ENCODE measurements at places on chromosomes 5 and 9. TPM values are rescaled to one million over a fixed set of nuclear protein-coding genes. Genes with fewer than 3 reads are reported as not detected.

GRCh38 chr5:32115985-32116384 lies 58.1 kb downstream of the GOLPH3 start:
- peaks cover 35% of the 10 kb centered on the region for H3K36me3 ChIP-seq
- H3K27ac ChIP-seq: peak overlapping the region; percentile 52
- DNase-seq: no peak

DNA sequence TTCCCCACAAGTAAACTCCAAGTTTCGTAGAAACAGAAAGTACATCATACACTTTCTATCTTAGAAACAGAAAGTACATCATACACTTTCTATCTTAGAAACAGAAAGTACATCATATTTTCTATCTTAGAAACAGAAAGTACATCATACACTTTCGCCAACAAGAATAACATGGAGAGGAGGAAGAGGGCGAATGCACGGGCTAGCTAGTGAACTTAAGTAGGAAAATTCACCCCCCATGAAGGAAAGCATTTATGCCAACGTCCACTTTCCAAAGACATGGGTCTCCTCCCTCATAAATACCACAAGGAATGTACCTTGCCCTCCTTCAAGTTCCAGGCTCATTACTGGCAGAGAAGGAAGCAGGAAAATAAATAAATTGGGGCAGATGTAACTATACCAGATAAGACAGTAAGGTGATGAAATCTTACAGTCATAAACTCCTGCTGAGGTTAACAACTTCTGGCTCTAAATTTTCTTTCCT lies 64.7 kb downstream of the FRMD3 start:
- H3K36me3 ChIP-seq: no peaks in the 10 kb centered on the region
- no peaks in the 10 kb centered on the region for H3K27me3 ChIP-seq
- no peak overlapping the region for H3K4me3 ChIP-seq
- H3K27ac ChIP-seq: no peak overlapping the region
- peak; percentile 14 for DNase-seq

Gene BASP1
- total RNA-seq: 84.5 TPM

DNA sequence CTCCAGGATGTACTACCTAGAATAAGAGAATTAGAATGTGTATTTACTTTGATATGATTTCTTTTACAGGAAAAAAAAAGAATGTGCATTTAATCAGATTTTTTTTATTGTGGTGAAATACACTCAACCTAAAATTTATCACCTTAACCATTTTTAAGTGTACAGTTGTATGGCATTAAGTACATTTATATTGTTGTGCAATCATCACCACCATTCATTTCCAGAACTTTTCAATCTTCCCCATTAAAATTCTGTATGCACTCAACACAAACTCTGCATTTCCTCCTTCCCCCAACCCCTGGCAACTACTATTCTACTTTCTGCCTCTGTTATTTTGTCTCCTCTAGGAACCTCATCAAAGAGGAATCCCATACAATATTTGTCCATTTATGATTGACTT lies 66.0 kb upstream of the APC start:
- no peaks in the 10 kb centered on the region for H3K36me3 ChIP-seq
- no peak overlapping the region for H3K27ac ChIP-seq

DNA sequence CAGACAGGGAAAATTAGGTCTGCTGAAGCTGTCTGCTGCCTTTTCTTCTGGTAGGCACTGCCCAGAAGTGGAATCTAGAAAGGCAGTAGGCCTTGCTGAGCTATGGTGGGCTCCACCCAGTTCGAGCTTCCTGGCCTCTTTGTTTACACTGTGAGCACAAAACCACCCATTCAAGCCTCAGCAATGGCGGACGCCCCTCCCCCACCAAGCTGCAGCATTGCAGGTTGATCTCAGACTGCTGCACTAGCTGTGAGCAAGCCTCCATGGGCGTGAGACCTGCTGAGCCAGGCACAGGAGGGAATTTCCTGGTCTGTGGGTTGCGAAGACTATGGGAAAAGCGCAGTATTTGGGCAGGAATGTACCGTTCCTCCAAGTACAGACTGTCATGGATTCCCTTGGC lies 18.5 kb downstream of the AGTPBP1 start:
- H3K4me1 ChIP-seq: no peaks in the 10 kb centered on the region
- H3K27ac ChIP-seq: no peak overlapping the region
- DNase-seq: no peak
- H3K36me3 ChIP-seq: no peaks in the 10 kb centered on the region
- no peak overlapping the region for H3K4me3 ChIP-seq
- H3K27me3 ChIP-seq: no peaks in the 10 kb centered on the region

DNA sequence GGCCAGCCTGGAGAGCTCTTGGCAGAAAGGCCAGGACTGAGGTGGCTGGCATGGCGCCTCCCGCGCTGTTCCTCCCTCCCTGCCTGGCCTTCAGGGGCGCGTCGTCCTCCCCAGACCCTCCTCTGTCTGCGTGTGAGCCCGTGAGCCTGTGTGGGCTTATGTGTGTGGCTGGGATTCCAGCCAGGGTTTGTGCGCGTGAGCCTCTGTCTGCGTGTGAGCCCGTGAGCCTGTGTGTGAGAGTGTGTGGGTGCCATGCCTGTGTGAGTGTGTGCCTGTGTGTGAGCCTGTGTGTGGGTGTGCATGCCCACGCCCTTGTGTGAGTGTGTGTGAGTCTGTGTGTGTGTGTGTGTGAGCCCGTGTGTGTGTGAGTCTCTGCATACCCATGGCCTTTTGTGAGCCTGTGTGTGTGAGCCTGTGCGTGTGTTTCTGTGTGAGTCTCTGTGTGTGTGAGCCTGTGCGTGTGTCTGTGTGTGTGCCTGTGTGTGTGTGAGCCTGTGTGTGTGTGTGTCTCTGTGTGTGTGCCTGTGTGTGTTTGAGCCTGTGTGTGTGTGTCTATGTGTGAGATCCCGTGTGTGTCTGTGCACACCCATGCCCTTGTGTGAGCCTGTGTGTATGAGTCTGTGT lies 13.0 kb downstream of the RXRA start:
- no peaks in the 10 kb centered on the region for H3K27me3 ChIP-seq
- no peak overlapping the region for H3K27ac ChIP-seq
- peaks cover 36% of the 10 kb centered on the region for H3K4me1 ChIP-seq
- H3K36me3 ChIP-seq: peaks cover 21% of the 10 kb centered on the region

- peak; percentile 80 for DNase-seq
- H3K27ac ChIP-seq: peak overlapping the region; percentile 83
- H3K27me3 ChIP-seq: no peaks in the 10 kb centered on the region
- peaks cover 15% of the 10 kb centered on the region for H3K4me1 ChIP-seq
- peaks cover 48% of the 10 kb centered on the region for H3K36me3 ChIP-seq
- H3K4me3 ChIP-seq: no peak overlapping the region
These were observed 24.8 kb downstream of the ANXA1 start for GRCh38 chr9:73176450-73176875.
